Stimulated activated CD4-positive, alpha-beta T cell treated with anti-CD3 and anti-CD28 coated beads, TNF-alpha, amount 100 ng/mL, for 4 hours (primary cell): ENCODE measurements at places on chromosomes 12 and 14.

- no peak for DNase-seq
Measured at GRCh38 chr14:29205658-29206057, 439.1 kb downstream of the FOXG1 start.

DNA sequence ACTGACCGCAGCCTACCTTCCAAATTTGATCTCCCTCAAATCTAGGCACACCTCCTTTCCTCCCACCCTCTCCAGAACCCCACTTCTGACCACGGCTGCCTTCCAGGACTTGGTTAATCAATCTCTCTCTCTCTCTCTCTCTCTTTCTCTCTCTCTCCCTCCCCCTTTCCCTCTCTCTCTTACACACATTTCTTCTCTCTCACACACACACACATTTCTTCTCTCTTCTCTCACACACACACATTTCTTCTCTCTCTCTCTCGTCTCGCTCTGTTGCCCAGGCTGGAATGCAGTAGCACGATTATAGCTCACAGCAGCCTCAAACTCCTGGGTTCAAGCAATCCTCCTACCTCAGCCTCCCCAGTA, 521 bp upstream of the GMFB start:
- DNase-seq, result no peak

GRCh38 chr12:68231229-68231628, 5.6 kb upstream of the IL26 start:
- no peak for DNase-seq

DNA sequence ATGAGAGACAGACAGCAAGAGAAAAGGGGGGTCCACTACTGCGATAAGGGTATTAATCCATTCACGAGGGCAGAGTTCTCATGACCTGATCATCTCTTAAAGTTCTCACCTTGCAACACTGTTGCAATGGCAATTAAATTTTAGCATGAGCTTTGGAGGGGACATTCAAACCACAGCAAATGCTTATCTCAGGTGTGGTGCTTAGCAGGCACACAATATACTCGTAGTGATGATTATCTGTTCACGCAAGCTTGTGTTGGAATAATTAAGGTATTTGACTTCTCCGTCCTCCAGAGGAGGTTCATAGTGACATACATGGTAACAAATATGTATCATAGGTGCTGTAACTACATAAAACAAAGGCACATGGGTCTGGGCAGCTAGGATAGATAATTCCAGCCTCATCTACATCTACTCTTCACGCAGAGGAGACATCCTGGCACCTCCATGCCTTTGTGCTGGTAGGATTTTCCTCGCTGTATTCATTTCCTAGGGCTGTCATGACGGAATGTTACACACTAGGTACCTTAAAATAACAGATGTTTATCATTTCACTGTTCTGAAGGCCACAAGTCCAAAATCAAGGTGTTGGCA, 221.2 kb downstream of the RBM19 start:
- no peak for DNase-seq

GRCh38 chr14:105487449-105487985, 831 bp downstream of the CRIP1 start:
- DNase-seq, result no peak

DNA sequence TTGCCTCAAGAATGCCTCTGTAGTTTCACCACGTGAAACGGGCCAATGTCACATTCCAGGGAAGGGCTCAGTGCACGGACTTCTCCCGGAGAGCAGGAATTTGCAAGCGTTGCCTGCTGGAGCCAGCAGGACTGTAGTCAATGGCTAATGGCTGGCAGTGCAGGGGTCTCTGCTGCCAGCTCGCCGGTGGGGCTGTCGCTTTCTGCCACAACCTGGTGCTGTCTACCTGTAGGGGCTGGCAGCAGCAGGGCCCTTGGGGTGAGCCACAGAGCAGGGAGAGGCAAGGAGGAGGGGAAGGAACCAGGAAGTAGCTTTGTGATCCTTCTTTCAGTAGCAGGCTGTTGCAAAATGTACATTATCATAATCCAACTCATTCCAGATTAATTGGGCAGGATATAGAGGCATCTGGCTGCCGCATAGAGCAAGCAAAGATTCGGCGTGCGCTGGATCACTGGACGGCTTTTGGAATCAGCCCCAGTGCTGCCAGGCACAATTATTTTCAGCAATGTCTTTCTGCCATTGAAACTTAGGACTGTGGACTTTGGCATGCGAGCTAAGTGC, 114.1 kb downstream of the PAPOLA start:
- DNase-seq, result no peak

DNA sequence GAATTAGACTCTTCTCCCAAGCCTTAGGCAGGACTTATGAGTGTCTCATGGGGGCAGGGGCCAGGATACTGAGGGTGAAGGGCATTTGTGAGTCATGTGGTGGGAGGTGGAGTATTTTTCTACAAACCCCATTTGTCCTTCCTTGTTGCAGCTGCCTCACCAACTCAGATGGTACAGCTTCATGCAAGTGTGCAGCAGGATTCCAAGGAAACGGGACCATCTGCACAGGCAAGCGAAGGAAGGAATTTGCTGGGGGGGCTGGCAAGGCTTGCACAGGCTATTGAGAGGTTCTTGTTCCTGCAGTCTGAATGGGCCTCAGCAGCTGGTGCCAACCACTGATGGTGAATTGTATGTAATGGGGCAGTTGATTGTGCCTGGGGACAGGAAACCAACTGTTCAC, 125.1 kb downstream of the STAB2 start:
- DNase-seq, result no peak

- no peak for DNase-seq
Measured at GRCh38 chr14:73358187-73358586, 100.2 kb downstream of the NUMB start.

GRCh38 chr12:122389677-122390076, 32.8 kb downstream of the CLIP1 start:
- no peak for DNase-seq

DNA sequence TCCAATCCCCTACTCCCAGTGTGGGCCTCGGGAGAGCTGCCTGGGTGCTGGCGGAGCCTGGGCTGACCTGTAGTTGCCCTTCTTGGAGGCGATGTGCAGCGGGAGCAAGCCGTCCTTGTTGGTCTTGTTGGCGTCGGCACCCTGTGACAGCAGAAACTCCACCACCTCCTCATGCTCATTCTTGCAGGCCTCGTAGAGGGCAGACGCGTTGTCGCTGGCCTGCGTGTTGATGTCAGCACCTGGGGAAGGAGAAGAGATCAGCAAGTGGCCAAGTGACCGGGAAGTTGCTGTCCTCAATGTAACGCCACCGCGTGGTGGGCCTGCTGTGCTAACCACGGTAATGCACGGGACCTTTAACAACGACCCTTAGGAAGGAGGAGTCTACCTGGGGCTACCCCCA, 20.1 kb downstream of the FAM181A start:
- DNase-seq, result no peak
